ENCODE measurements at places on chromosomes 5 and 9. TPM values are rescaled to one million over a fixed set of nuclear protein-coding genes. Genes with fewer than 3 reads are reported as not detected.
A peak's percentile ranks its signal among the peaks of the same experiment; 100 is the strongest.

- no peak for DNase-seq
These were observed 114.2 kb upstream of the FST start for GRCh38 chr5:53366245-53366644.

The GFI1B gene
- 0.15 TPM for polyA plus RNA-seq

- no peak for DNase-seq
These were observed 102.9 kb downstream of the LIFR start for GRCh38 chr5:38453506-38453905.

The FAM78A gene
- 0.51 TPM for polyA plus RNA-seq

DNA sequence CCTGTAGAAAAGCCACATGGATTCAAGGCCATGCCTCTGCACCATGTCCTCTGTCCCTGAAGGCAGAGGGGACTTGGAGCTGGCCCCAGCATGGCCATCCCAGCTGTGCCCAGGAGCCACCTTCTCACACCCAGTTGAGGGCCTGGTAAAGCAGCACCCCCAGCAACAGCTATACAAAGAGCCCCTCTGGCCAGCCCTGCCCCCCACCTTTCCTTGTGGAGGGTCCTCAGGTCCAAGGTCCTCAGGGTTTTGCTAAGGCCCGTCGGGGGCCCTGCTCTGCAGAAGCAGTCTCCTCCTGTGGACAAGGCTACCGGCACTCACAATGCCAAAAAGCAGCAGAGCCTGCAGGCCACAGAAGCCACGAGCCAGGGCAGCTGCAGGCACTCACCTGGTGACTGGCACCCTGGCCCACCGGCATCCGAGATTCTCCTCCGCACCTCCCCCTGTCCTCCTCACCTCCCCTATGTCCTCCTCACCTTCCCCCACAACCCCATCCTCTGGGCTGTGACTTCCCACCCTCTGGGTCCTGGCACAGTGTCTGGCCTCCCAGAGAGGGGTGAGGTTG is 39.9 kb upstream of the LPCAT1 start:
- no peak for DNase-seq

DNA sequence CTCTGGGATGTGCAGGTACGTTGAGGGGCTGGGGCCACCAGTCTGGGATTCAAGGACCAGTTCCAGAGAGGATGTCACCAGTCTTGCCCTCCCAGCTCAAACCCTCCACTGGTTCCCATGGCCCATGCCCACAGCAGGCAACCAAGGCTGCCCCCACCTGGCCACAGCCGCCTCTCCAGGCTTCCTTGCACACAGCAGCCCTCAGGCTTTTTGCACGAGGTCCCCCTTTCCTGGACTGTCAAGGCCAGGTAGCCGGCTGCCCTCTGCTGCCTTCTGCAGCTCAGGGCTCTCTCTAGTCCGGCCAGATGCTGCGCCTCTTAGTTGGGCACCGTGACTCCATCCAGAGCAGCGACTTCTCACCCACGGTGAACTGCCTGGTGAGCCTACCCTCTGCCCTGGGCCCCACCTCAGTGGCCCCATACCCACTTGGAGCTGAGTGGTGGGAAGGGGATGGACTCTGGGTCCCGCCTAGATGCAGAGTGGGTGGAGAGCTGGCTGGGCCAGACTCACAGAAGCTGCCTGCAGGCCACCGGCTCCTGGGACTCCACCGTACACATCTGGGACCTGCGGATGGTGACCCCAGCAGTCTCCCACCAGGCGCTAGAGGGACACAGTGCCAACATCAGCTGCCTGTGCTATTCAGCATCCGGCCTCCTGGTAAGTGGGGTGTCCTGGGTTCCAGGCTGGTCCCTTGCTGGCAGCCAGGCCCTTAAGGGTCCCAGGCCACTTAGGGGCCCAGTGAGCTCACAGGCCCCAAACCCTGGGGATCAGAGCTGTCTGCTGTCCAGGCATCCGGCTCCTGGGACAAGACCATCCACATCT is 2.9 kb downstream of the WDR38 start:
- peak; percentile 59 for DNase-seq

DNA sequence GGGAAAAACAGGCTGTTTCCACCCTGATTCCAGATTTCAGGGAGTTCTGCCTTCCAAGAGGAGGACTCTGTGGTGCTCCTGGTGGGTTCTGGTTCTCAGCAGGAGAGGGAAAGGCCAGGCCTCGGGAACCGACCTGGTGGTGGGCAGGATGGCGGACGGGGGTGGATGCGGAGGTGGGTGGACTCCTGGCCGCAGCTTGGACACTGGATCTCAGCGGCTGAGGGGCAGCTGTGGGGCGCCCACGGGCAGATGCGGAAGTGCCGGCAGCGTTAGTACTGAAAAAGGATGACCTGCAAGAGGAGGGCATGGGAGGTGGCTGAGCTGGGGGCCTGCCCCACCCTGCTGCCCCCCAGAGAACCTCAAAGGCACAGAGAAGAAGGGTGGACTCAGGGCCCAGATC is 24.3 kb downstream of the LHX6 start:
- DNase-seq, result no peak

DNA sequence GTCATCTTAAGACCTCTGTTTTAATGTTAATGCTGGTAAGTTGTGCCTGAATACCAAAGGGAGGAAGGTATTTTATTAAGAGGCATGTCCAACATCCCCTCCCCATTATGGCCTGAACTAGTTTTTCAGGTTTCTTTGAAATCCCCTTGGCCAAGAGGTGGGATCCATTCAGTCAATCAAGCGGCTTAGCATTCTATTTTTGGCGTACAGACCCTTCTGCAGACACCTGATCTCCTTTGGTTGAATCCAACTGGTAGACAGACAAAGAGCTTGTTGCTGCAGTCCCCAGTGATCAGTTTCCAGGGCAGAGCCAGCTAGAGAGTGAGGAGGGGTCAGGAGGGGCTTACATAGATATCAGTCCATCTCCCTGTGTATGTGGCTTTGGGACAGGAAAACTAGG is 7.9 kb upstream of the KCNMB1 start:
- DNase-seq, result no peak

DNA sequence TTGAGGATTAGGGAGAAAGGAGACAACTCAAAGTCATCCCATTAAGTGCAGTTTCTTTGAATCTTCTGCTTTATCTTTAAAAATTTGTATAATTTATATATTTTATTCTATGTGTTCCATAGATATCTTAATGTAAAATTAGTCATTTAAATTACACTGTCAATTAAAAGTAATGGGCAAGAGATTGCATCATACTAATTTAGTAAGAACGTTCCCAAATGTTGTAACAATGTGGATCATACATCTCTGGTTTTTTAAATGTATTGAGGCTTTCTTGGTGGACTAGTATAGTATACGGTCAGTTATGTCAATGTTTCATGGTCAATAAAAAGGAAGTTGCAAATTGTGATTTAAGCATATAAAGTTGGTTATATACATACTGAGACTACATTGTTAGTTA is 6.2 kb downstream of the TSLP start:
- DNase-seq, result no peak

The FOXD4 gene
- polyA plus RNA-seq, result 0.15 TPM

GRCh38 chr9:13179257-13179656 is 100.2 kb downstream of the MPDZ start:
- DNase-seq, result no peak

DNA sequence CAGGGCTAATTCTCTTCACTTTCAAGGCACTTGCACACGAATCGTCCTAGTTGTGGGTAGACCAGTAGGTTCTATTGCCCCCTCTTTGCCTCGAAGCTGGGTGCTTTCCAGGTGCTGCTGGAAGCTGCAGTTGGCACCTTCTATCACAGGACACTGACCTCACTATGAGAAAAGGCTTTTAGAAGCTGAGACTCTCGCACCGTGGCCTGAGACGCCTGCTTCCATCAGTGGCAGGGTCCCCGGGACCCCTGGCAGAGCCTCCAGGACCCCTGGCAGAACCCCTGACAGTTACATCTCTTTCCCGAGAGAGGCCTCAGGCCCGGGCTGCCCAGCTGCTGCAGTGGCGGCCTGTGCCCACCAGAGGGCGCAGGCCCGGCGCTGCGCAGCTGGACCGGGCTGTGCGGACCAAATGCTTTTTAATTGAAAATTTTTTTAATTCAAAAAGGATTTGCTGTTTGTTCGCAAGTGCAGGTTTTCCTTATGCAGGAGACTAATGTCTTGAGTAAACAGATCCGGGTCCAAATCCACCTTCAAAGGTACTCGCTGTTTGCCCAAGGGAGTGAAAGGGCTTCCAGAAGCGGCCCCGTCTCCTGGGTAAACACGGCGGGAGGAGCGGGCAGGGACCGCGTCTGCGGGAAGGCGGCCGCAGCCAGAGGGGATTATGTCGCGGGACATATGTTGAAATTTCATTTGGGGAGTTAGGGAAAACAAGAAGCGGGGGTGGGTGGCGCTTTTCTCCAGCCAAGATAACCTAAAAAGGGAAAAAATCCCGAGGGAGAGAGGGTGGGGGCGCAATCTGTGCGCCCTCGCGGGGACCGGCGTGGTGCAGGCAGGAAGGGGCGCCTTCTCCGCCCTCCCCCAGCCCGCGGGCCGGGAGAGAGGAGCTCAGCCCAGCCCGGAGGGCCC is 114.5 kb upstream of the LMX1B start:
- DNase-seq, result peak; percentile 41

DNA sequence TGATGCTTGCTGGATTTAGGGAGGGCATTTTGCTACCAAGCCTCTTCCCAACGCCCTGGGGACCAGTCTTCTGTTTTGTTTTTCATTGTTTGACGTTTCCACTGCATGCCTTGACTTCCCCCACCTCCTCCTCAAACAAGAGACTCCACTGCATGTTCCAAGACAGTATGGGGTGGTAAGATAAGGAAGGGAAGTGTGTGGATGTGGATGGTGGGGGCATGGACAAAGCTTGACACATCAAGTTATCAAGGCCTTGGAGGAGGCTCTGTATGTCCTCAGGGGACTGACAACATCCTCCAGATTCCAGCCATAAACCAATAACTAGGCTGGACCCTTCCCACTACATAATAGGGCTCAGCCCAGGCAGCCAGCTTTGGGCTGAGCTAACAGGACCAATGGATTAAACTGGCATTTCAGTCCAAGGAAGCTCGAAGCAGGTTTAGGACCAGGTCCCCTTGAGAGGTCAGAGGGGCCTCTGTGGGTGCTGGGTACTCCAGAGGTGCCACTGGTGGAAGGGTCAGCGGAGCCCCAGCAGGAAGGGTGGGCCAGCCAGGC is 23.0 kb downstream of the PCDHGC5 start:
- no peak for DNase-seq

DNA sequence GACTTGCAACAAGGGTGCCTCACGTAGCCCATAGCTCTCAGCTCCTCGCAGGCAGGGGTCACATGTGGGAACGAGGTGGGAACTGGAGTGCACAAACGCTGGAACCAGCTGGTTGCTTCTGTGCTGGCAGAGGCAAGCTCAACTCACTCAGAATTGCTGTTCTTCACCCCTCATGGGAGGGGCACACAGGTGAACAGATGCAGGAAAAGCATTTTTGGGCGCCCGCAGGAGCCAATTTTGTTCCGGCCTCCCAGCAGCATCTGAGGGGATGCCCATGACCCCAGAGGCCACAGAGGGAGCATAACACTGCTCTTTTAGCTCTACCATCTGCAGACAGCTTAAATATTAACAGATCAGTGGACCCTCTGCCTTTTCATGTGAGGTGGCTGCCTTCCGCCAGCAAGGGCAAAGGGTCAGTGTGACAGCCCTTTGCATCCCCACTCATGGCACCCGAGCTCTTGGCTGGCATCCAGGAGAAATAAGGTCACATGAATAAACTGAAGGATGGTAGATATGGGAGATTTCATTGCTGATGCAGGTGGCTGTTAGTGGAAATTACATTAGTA is 196.2 kb downstream of the SLCO4C1 start:
- DNase-seq, result peak; percentile 97

The NFX1 gene
- 23.9 TPM for polyA plus RNA-seq

The VLDLR gene
- 10.5 TPM for polyA plus RNA-seq

DNA sequence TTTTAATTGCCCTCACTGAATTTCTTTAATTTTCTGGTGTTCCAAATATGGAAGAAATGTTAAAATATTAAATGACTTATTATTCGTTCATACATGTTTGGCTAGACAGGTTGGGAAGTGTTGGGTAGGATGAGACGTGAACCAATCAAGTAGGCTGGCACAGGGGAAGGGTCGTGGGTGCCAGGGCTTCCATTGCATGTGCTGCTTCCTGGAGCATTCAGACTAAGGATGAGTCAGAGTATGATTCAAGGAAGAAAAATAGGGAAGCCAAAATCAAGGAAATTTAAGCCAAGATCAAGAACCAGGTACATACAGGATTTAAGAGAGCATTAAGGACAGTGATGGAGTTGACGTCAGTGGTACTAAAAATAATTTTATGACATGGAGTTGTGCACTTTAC is 2068.0 kb downstream of the MAT2B start:
- no peak for DNase-seq

- DNase-seq, result no peak
These were observed 58.0 kb downstream of the RCL1 start for GRCh38 chr9:4850603-4851310.

DNA sequence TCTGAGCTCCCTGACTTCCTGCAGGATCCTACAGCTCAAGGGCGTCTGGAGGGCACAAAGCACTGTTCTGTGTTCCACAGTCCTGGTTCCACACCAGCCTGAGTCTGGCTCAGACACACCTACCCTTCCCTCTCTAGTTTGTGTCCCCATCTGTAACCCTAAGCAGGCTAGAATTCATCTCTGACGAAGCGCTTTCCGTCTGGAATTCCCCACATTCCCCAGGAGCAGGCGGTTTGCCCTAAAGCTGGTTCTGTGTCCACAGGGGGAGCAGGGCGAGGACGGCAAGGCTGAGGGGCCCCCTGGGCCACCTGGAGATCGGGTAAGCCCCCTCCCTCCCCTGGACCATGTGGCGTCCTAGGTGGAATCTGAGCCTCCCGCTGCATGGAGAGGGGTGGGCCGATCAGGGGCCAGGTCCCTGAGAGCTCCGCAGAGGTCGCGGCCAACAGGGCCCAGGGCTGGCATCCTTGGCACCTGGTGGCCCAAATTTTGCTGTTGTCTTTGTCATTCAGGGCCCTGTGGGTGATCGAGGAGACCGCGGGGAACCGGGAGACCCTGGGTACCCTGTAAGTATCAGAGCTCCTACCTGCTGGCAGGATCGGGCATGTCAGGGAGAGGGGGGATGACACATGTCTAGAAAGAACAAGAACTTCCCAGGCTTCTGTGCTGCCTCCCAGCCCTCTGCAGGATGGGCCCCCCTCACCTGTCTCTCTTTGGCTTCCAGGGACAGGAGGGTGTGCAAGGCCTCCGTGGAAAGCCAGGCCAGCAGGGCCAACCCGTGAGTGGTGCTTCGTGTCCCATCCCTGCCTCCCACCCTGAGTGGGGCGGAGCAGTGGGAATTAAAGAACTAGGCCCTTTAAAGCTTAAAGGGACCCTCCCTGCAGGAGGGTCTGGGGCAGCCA is 34.5 kb upstream of the ORM1 start:
- no peak for DNase-seq

DNA sequence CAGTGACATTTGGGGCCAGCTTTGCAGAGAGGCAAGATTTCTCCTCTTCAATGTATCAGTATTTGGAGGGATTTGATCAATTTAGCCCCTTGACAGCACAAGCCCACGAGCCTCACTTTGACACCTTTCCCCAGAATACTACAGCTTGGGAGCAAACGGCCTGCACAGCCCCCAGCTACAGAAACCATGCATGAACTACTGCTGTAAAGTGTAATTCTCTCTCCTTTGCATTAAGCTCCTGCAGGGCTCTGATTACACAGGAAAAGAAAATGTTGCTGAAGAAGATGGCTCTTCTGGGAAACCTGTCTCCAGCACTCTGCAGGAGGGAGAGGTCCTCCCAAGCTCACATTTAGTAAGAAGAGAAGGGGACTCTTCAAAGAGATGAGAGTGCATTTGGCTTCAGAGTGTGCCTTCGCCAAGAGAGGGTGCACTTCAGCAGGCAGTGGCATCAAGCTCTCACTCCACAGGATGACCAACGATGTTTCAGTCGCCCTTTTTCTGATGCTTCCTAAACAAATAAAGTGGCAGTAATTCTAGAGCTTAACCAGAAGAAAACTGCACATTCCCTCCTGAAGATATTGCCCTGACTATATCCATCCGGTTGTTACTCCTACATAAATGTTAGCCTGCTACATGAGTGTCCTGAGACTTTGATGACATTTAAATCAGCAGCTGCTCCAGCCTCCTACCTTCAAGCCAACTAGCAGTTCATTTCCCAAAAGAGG is 272.2 kb downstream of the AUH start:
- peak; percentile 52 for DNase-seq

Measured in HepG2 (cell line).